ENCODE measurements at places on chromosomes 5 and 9. TPM values are rescaled to one million over a fixed set of nuclear protein-coding genes. Genes with fewer than 3 reads are reported as not detected.

DNA sequence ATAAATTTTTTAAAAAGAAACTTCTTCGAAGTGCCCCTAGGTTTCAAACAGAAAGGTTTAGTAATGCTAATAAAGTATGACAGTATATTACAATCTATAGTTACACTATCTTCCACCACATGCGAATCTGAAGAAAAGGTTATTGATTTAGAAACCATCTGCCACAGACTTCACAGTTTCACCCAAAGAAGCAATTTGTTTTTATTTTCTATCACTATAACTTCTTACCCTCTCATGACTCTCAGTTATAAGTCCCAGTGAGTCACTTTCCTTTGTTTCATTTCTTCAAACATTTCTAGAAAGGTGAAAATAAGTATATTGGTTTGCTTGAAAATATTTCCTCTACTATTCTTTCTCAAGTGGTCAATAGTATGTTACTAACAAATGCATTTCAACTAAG, 93.6 kb downstream of the MCTP1 start:
- no peak for DNase-seq

GRCh38 chr9:5820425-5820824, 12.5 kb downstream of the ERMP1 start:
- no peak for DNase-seq

GRCh38 chr9:4381744-4382143, 81.9 kb upstream of the GLIS3 start:
- DNase-seq: no peak

DNA sequence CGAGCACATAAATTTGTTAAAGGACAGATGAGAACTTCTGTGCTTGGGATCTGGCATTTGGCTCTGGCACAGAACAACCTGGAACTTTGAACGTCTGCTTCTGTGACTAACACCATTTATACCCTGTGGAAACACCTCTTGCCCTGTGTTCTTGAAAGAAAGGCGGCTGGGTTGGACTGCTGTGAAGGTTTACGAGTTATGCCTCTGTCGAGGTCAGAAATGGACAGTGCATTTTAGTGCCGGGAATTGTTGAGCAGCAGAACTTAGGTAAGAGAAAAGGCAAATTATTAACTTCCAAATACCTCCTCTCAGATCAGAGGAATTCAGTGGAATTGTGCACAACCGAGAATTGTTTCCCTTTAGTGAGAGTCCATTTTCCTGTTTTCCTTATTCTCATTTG, 14.1 kb upstream of the INIP start:
- DNase-seq: no peak

GRCh38 chr5:123085638-123086286, 3.3 kb upstream of the PRDM6 start:
- DNase-seq: no peak

DNA sequence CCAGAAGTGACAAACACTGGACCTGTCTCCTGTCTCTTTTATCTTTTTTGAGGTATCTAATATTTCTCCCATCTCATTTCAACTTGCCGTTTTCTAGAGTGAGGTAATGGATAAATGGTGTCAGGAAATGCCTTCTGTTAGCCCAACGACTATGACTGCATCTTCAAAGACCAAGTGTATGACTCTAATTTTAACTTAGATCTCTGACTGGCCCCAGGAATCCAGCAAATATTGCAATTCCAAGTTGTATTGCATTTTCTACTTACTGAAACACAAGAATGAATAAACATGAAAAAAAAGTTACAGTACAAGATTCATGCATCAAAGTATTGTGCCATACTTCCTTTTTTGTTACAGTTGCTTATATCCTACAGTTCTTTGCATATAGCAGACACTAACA, 26.3 kb downstream of the SLC28A3 start:
- no peak for DNase-seq

DNA sequence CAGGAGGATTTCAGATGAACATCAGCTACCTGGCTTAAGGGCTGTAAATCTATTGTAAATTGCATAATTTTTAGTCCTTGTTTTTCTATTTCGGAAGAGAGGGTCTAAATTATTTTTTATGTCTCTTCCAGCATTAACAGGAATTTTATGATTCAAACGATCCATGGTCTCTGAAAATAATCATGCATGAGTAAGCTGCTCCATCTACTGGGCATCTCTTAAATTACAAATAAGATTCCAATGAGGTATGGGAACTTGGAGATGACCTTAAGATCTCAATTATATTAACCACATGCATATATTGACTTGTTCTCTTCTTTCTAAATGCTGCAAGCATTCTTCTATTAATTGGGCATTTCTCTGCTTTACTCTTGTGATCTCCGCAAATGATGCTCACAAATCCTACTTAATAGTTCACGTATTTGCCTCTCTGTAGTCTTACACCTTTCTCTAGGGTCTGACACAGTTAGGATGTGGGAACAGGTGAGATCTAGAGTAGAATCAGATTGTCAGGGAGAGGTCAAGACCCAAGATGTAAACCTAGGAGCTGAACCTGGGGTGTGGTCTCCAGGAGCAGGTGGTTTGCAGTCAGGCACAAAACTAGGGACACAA, 86.9 kb downstream of the NUDT12 start:
- DNase-seq: peak; percentile 68

DNA sequence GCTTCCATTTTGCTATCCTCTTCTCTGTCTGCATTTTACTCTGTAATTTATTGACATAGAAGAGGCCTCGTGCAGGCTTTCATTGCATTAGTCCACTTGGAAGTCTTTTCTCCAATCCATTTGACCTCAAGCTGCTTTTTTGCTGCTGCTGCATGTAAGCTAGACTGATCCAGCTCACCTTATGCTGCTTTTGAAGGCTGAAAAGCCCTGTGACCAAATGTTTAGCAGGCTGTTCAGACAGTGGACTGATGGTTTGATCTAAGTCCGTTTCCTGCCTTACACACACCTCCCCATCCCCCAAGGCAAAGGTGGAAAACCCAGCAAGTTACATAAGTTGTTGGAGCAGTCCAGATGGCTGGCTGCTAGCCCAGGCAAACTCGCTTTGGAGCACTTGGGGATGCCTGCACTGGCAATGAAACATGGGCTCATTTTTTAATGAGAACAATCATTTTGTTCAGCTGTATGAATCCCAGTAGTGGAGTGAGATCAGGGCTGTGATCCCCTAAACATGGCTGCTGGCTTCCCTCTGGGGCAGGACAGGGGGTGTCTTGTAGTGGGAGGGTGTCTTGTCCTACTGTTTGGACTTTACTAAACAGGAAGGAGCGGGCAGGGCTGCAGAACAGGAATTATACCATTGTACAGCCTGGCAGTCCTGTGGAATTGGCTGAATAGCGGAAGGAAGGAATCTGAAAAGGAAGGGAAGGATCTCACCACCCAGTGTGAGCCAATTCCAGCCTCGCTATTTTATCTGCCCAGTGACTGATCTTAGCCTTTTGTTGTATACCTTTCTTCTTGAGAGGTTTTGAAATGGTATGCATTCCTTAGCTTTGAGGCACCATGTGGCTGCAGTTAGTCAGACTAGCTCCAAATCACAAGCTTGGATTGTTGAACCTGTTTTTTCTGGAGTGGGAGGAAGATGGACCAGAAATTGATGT, 212.0 kb downstream of the ARHGAP26 start:
- DNase-seq: peak; percentile 93

DNA sequence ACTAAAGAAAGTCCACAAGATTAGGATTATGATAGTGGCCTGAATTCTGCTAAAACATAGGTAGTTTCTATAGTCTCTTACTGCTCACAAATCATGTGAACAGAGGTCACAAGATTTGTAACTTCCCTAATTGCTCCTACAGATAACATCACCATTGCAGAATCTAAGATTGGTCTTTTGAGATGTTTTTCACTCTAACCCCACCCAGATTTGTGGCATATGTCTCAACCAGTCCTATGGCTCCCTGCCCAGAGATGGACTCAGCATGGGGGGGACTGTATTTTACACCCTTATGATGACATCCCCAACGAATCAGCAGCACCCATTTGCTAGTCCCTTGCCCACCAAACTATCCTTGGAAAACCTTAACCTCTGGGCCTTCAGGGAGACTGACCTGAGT, 1046.2 kb downstream of the CDH12 start:
- no peak for DNase-seq

DNA sequence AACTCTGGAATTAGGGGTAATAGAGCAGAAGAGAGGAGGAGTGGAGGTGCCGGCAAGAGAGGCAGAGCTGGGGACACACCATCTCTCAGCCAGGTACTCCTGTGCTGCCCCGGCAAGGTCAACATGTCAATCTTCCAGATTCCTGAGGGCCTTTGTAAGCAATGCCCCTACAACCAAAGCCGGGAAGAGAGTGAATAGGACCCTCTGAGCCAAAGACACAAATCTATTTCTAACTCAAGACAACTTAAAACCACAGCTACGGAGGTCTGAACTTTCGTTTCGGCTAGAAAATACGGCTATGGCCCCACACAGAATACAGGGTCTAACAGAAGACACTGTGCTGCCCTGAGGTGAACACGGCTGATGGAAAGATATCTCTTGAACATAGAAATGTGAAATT, 66.6 kb downstream of the SERINC5 start:
- no peak for DNase-seq

- peak; percentile 18 for DNase-seq
Observed at GRCh38 chr5:105688227-105688792, 1982.4 kb downstream of the EFNA5 start.

DNA sequence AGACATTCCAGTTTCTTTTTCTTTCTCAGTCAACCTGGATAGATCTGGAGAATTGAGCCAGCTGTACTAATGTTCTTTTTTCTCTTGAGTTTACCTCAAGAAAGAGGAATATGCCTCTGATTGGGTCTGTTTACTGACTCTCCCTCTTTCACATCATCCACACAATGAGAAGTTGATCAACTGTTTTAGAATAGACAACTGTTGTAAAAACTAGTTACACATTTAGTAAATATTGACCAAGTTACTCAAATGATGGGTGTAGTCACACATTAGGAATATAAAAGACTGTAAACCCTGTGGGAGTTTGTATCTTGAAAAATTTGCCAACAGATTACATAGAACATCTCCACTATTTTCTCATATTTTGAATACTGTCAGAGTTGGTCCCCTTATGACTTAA, 330.8 kb downstream of the FER start:
- DNase-seq: no peak

The RASGRF2 gene
- polyA plus RNA-seq: 0.61 TPM
